ENCODE measurements at places on chromosomes 2 and 18.

DNA sequence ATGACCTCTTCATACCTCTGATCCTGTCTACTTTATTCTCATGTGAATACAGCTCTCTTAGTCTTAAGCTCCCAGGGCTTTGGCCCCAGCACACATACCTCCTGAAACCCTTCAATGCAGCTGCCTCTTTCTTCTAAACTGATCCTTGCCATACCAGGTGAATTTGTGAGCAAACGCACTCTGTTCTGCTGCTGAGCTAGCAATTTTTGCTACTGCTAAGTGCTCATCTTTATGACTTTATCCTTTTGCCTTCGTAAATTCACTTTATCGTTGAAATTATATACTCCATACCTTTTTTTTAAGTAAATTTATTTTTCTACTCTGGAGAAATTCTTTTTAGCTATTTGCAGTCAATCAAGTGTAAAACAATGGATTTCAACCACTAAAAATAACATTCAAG lies 287.7 kb downstream of the CMPK2 start:
- DNase-seq: no peak

- DNase-seq: peak; percentile 31
Observed at GRCh38 chr18:61731693-61732376, 161.0 kb downstream of the RNF152 start.

- DNase-seq: peak; percentile 50
Observed at GRCh38 chr18:29154196-29154757, 977.3 kb upstream of the CDH2 start.

GRCh38 chr2:219475697-219476651 lies 22.7 kb upstream of the GMPPA start:
- DNase-seq: peak; percentile 45

- DNase-seq: no peak
Observed at GRCh38 chr2:84781942-84782716, 98.8 kb downstream of the TRABD2A start.

DNA sequence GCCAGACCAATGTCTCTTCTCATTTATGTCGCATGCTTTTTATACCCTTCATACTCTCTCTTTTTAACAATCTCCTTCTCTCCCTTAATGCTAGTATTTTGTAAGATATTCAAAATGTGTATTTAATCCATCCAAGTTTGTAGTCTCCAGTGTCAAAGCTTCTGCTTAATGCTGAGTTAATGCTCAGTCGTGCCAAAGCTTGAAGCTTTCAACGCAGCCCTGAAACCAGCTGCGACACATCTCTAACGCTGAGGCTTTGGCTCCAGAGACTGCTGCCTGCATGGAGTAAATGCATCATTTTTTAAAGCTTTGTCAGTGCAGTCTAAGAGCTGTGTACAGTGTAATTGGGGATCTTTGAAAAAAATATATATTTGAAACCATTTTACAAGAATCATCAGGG lies 2108.8 kb upstream of the PIK3C3 start:
- no peak for DNase-seq

- DNase-seq: peak; percentile 72
Observed at GRCh38 chr2:157261199-157261782, 3.8 kb downstream of the GALNT5 start.

DNA sequence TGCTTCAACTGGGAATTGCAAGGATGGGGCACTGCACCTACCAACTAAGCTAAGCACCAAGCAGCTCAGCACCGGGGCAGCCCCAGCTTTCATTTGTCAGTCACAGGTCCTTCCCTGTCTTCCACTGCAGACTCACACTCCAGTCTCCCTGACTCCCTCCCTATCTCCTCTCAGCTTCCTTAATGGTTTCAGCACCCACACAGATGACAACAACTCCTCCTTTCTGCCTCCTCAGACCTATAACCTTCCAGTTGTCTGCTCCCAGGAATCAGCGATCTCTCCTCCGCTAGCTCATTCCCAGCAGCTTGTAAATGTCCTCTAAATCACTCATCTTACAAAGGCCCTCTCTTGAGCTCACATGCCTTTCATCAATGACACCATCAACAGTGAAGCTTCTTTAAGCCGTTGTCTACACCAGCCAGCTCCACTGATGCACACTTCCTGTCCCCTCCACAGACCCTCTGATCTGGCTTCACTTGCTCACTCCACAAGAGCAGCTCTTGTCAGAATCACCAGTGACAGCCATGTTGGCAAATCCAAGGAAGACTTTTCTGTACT lies 32.1 kb downstream of the CLASP1 start:
- no peak for DNase-seq

- no peak for DNase-seq
Observed at GRCh38 chr2:15316370-15316814, 244.7 kb downstream of the NBAS start.

- DNase-seq: peak; percentile 42
Observed at GRCh38 chr2:31271851-31272267, 37.9 kb downstream of the EHD3 start.

DNA sequence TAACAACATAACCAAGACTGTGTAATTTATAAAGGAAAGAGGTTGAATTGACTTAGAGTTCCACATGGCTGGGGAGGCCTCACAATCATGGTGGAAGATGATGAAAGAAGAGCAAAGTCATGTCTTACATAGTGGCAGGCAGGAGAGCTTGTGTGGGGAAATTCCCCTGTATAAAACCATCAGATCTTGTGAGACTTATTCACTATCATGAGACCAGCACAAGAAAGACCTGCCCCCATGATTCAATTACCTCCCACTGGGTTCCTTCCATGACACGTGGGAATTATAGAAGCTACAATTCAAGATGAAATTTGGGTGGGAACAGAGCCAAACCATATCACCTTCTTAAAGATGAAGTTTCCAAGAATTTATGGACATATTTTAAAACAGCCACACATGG lies 2.5 kb upstream of the IL36RN start:
- no peak for DNase-seq

All from AG08395 (cell line).